ENCODE measurements at places on chromosomes 4 and X.

DNA sequence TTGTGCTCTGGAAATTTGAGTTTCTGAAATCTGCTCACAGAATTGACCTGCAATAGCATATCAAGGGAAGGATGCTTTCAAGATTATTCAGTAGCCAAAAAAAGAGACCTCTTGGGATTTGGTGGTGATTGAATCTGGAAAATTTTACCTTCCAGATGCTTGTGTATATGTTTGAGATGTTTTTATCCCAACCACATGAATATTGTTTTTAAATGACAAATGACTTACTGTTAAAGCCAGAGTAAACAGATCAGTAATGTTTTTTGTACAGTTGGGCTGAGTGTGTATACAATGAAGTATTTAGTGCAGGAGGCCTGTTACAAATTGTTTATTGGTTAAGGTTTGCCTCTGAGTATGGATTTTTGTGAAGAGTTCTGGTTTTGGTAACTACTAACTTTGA lies 126.5 kb downstream of the CBR4 start:
- no peak for DNase-seq

DNA sequence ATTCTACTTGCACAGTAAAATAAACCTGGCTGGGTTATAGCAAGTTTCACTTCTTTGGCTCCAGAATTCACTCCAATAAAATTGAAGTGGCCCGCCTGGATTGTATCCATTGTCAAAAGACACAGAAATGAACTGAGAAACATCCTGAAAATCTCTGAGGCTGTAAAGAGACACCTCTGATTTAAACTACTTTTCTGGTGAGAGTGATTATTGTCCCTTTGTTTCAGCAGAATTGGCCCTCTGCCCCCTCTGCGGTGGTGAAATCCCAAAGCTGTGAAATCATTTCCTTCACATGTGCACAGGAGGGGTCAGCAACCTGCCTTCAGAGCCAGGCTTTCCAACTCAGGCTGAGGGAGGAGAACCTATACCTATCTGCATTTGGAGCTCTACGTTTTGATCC lies 23.0 kb downstream of the GAB3 start:
- DNase-seq: no peak

GRCh38 chr4:111775556-111776297 lies 369.5 kb upstream of the FAM241A start:
- no peak for DNase-seq

DNA sequence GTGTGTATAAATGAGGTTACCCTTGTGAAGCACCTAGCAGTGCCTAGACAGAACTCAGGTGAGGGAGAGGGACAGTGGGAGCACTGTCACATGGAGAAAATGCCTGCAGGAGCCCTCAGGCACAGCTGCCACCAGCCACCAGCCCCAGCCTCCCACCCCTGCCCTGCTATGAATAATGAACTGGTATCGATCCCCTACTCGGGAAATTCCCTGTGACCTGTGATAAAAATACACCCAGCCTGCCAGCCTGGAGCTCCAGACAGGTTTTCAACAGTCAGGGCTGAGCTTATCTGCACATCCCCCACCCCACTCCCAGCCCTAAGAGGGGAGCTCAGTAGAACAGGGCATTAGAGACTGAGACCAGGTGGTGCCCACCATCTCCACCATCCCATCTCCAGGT lies 159.6 kb upstream of the PJA1 start:
- no peak for DNase-seq

DNA sequence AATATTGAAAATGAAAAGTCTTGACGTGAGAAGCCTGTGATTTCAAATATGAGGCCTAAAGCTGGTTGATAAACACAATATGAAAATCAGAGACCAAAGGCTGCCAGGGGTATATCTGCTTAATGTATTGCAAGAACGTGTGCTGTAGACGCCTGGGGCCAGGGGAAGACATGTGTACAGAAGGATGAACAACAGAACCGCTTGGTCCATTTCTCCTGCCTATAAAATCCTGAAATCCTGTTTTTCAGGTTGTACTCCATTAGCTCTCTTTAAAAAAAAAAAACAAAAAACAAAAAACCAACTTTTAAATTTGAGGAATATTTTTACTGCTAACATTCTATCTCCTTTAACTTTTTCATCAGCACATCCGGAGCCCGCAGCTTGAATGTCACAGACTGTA lies 109.2 kb downstream of the STOX2 start:
- no peak for DNase-seq

GRCh38 chrX:153688071-153688470 lies 345 bp downstream of the SLC6A8 start:
- DNase-seq: no peak

Measured in CD4-positive, alpha-beta T cell treated with Interleukin-10 for 1 hour (primary cell).